ENCODE measurements at places on chromosomes 13 and 19. TPM values are rescaled to one million over a fixed set of nuclear protein-coding genes. Genes with fewer than 3 reads are reported as not detected.
A peak's percentile ranks its signal among the peaks of the same experiment; 100 is the strongest.

Gene NLRP4
- 15.4 TPM for total RNA-seq

Gene SGCG
- 2.9 TPM for total RNA-seq

Gene RASAL3
- 1.4 TPM for total RNA-seq

Gene ADM5
- 5.0 TPM for total RNA-seq

Gene KASH5
- 72.8 TPM for total RNA-seq

DNA sequence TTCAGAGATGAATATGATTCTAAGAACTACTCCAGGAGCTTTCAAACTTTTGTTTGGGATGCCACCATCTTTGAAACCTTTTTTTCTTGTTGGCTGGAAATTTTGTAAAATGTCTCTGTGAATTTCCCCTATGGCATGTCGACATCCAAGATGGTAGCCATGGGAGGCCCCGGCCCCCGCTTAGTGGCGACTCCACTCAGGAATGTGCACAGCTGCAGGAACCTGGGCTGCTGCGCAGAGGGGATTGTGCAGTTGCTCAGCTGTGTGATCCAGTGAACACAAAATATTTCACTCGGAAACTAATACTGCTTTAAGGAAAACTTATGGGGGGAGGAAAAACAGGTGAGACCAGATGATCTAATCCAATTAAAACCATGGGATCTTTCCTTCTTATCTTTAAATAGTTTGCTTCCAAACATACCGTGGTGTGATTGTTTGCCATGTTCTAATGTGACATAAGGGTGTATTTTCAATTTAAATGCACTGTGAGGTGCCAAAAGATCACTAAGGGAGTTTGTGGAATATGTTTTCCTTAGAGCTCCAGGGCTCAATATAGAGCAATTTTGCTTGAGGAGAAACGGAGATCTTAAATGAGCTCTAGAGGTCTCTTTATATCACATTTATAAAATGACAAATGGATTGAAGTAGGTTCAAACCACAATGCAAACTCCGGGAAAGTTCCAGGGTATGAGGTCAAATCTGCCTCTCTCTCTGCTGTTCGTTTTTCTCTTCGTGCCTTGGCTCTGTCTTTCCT is 497.7 kb downstream of the FGF9 start:
- DNase-seq: no peak

- peak; percentile 53 for DNase-seq
These were observed 4.8 kb upstream of the NFIC start for GRCh38 chr19:3361384-3362216.

DNA sequence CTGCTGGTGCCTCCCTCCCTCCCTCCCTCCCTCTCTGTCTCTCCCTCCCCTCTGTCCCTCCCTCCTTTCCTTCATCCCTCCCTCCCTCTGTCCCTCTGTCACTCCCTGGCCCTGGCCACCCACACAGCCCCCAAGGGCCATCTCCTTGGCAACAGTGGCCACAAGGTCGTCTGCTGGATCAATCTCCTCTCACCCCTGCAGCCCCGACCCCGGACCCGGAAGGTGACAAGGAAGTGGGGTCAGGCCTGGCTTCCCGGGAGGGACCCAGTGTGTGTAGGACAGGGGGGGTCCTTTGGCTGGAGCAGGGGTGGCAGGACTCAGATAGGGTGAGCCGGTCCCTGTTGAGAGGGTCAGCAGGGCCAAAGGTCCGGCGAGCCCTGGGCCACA is 21.9 kb upstream of the TCF3 start:
- DNase-seq: no peak

GRCh38 chr19:6233827-6234511 is 45.8 kb downstream of the MLLT1 start:
- no peak for DNase-seq

GRCh38 chr13:46281779-46282178 is 70.1 kb downstream of the LRRC63 start:
- DNase-seq: no peak

DNA sequence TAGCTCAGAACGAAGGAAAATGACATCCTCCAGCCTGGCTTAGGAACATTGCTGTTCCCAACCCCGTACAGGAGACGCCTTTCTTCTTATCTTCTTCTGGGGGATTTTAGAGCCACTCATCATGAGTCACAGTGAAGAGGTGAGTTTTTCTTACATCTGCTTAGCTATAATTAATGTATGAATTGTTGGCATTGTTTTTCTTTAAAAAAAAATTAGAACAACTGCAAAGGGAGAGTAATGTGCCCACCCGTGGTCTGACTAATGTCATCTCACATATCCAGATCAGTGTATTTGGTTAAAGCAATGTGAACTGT is 310.6 kb upstream of the TSHZ3 start:
- no peak for DNase-seq

DNA sequence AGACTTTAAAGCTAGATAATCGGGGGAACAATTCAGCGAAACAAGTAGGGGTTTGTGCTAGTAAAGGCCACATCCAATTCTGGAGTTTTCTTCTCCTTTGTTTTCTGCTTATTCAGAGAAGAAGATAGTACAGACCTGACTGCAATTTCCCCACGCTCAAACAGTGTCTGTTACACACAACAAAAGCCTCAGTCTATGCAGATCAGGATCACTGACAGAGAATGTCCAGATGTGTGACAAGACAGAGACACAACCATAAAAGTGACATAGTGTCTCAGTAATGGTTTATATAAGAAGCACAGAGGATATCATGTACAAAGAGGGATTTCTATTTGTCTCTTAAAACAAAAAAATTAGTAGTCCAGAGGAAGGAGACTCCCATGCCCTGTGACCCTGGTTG is 70.7 kb upstream of the GTF3A start:
- no peak for DNase-seq

GRCh38 chr19:37594982-37595382 is 306 bp downstream of the ZNF540 start:
- peak; percentile 74 for DNase-seq

- no peak for DNase-seq
These were observed 2.5 kb downstream of the LIG4 start for GRCh38 chr13:108212886-108213285.

GRCh38 chr19:33186431-33187182 is 7.5 kb upstream of the LRP3 start:
- DNase-seq: no peak

GRCh38 chr13:80168089-80168850 is 172.7 kb downstream of the SPRY2 start:
- no peak for DNase-seq

DNA sequence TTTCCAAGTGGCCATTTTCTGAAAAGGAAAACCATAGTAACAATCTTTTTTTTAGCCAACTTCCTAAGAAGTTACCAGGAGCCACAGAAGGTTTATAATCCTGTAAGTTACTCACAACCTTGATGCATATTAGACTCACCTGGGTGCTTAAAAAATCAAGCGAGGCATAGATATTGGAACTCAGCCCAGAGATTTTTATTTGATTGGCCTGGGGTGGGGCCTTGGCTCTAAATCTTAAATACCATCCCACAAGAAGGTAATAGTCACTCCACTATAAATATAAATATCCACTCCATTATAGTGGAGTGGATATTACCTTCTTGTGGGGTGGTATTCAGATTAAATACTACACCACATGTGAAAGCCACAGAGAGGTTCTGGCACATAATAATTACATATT is 429.6 kb downstream of the RFC3 start:
- no peak for DNase-seq

DNA sequence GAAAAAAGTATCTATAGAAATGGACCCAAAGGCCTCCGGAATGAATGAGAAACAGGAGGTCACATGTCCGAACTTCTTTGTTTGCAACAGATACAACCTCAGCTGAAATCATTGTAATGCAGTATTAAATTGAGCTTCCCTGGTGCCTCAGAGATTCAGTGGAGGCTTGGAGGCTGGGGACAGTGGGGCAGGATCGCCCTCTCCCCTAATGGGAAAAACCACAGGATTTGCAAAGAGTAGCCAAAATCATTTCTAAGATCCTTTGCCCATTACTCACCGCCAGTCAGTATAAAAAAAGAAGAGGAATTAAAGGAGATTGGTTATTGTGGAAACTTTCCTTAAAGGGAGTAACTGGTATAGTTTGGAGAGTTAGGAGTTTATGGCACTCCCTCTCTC is 30.4 kb upstream of the IRS2 start:
- no peak for DNase-seq

- no peak for DNase-seq
These were observed 32.1 kb downstream of the PPP2R1A start for GRCh38 chr19:52221831-52222375.

- DNase-seq: no peak
These were observed 26.9 kb downstream of the MAU2 start for GRCh38 chr19:19347401-19348110.

- DNase-seq: no peak
These were observed 209.1 kb downstream of the DIAPH3 start for GRCh38 chr13:59954601-59955000.

- DNase-seq: peak; percentile 74
These were observed 53.4 kb downstream of the PDS5B start for GRCh38 chr13:32639502-32640105.

GRCh38 chr13:105436943-105437342 is 1098.5 kb downstream of the EFNB2 start:
- no peak for DNase-seq

GRCh38 chr19:6811378-6811777 is 38.9 kb downstream of the VAV1 start:
- DNase-seq: no peak

GRCh38 chr19:47331931-47332547 is at the start of gene C5AR2:
Gene C5AR2 (plus strand): TSS chr19:47332175. CDS start chr19:47340800, 8,625 bp downstream.
- DNase-seq: peak; percentile 40

DNA sequence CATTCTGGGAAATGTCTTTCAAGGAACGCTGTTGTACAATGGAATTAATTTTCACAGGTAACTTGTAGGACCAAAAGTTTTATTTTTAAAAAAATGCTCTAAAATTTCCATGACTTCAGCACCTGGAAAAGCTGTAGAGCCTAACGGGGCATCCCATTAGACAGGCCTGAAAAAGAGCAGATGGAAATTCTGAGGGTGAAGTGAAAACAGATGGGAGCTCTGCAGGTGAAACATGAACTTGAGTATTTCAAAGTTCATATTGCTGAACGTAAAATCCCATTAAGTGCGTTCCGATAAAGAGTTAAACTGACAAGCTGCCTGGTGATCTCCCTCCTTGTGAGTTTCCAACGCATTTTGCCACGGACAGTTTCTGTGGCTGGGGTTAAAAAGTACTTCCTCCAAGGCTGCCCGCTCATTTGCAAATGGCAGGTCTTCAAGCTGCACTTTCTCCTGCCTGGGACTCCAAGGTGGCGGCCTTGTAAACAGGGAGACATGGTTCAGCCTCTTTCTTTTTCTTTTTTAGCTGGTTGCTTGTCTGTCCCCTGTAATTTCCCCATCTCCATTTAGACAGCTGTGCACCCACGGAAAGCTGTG is 450.4 kb downstream of the FGF9 start:
- DNase-seq: no peak

GRCh38 chr13:26007261-26008125 is 44.3 kb downstream of the SHISA2 start:
- no peak for DNase-seq

GRCh38 chr19:5006201-5006600 is 37.3 kb downstream of the KDM4B start:
- no peak for DNase-seq

DNA sequence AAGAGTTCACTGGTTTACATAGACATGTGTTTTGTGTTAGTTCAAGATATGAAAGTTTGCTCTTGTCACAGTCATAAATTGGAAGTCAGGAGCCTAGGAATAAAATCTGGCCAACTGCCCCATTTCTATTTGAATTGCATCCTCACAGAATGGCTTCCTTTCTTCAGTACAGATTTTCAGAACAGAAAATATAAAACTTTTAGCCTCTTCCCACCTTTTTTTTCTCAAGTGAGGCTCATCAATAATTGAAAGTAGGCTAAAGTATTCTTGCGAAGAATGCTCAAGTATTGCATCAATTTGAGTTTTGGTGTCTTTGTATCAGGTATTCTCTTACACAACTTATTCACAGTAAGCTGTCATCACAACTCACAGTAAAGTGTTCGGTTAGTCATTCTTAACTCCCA is 802.7 kb downstream of the PCDH9 start:
- no peak for DNase-seq

- peak; percentile 60 for DNase-seq
These were observed 108.9 kb downstream of the DNAJC15 start for GRCh38 chr13:43132257-43132656.

DNA sequence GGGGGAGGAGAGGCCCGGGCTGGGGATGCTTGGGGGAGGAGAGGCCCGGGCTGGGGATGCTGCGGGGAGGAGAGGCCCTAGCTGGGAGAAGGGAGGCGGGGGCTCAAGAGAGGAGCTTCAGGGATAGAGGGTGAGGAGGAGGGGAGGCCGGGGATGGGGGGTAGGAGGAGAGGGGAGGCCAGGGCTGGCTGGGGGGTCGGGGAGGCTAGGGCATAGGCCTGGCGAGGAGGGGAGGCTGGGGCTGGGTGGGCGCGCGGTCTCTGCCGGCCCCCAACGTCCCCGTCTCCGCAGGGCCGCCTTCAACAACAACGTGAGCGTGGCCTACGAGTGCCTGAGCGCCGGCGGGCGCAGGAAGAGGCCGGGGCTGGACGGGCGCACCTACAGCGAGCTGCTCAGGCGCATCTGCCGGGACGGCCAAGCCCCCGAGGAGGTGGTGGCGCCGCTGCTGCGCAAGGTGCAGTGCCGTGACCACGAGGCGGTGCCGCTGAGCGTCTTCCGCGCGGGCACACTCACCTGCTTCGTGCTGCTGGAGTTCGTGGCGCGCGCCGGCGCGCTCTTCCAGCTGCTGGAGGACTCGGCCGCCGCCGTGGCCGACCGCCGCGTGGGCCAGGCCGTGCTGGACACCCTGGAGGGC is 11.4 kb downstream of the TPGS1 start:
- no peak for DNase-seq

DNA sequence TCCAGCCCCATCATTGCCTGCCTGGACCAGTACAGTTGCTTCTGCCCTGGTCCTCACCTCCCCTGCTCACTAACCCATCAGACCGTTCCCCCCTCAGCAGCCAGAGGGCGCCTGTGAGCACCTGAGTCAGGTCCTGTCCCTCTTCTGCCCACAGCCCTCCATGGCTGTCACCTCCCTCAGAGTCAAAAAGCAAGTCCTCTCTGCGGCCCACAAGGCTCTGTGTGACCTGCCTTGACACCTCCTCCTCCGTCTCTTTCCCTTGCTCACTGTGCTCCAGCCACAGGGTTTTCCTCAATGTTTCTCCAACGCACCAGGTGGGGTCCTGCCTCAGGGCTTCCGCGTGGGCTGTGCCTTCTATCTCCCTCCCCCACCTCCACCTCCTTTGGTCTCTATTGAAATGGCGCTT is 29.4 kb upstream of the PTPRS start:
- peak; percentile 69 for DNase-seq

DNA sequence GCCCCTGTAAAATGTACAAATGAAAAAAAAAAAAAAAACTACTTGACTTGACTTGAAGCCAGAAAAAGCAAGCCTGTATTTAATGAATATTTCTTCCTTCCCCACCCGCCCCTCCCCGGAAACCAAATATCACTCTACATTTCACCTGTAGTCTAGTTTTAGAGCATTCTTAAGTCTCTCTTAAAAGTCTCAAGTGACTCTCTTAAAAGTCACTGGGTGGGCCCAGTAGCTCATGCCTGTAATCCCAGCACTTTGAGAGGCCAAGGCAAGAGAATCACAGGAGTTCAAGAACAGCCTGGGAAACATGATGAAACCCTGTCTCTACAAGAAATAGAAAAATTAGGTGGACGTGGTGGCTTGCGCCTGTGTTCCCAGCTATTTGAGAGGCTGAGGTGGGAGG is 72.0 kb downstream of the TSC22D1 start:
- DNase-seq: no peak

All from testis (tissue), 5 donors.